Stimulated activated CD4-positive, alpha-beta T cell treated with anti-CD3 and anti-CD28 coated beads, Interleukin-12 subunit alpha, Interleukin-12 subunit beta, amount 100 ng/mL, for 48 hours (primary cell): ENCODE measurements at places on chromosomes 3 and 15.

- no peak for DNase-seq
Observed at GRCh38 chr3:188434594-188434993, 280.6 kb downstream of the LPP start.

DNA sequence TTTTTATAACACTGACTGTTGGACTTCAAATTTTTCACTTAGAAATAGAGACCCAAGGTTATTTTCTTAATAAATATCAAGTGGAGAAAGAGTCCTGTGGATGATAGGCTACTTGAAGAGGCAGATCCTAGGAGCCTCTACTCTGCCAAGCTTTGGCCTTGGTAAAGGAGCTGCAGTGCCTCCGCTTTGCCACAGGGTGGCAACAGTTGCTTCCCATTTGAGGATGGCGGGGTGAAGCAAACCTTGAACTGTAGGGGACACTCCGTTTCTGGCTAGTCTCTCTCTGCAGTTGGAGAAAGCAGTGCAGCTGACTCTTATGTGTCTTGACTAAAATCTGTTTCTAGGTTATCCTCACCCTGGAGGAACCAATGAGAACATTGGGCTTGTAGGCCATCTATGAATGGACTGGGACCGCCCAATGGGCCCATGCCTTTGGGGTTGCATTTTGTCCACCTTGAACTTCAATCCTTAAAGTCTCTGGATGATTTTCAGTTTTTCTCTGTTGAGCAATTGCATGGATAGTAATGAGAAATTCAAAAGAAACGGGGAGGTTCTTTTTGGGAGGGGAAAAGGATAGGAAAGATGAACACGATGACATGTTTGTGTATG, 9.8 kb downstream of the SCG5 start:
- peak; percentile 28 for DNase-seq

DNA sequence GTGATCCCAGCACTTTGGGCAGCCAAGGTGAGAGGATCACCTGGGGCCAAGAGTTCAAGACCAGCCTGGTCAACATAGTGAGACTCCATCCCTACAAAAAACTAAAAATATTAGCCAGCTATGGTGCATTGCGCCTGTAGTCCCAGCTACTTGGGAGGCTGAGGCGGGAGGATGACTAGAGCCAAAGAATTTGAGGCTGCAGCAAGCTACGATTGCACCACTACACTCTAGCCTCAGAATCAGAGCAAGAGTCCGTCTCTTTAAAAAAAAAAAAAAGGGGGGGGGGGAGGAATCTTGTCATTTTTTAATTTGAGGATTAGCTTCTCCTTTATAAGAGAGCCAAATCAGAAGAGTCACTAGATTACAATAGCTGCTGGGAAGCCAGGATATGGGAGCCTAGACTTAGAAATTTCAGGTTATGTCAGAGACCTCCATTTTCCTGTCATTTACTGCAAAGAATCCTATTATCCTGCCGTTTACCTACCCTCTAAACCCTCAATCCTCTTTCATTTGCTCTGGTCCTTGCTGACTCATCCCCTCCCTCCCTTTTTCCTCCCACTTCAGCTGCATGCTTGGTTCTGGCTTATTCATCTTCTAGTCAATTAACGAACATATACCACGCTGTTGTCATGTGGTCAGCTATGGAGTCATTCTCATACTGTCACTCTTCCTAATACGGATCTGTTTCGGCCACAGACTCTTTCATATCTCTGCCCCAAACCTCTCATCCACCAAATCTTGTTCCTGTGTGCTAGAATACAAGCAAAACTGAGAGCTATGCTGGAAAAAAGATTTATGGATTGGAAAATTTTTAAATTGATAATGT, 83.8 kb upstream of the PPIB start:
- DNase-seq = peak; percentile 48

DNA sequence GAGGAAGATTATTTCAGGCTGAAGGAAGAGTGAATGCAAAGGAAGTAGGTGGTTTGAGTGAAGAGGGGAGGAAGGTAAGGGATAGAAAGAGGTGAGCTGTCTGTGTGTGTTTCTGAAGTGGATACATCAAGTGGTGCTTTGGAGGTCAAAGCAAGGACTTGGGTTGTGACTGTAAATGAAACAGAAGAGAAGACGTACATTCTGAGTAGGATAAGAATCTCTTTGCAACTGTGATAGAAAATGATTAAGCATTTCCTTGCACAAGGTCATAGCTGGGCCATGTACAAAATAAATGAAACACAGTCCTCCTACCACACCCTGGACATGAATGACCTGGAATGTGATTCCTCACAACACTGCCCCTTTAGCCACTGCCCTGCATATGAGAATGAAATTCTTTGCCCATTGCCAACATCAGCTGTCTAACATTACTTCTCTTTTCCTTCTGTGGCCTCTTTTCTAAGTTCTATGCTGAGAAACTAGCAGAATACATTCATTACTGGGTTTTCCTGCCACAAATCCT, 28.3 kb upstream of the MINDY4B start:
- DNase-seq = no peak

DNA sequence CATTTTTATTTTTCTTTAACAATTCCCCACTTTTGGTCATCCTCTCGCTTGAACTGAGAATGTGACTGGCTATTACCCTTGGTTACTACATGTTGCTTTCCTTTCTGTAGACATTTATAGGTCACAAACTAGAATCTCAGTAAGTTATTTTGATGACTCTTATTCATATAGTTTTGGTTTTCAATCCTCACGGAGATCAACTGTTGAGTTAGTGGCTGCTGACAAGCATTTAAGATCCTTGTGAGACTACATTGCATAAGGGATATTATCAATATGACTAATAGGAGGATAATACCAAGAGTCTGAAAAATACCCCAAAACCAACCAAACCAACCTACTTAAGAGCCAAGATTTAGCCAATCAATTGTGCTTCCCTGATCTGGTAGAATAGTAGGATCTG, 16.3 kb downstream of the CCR3 start:
- no peak for DNase-seq

DNA sequence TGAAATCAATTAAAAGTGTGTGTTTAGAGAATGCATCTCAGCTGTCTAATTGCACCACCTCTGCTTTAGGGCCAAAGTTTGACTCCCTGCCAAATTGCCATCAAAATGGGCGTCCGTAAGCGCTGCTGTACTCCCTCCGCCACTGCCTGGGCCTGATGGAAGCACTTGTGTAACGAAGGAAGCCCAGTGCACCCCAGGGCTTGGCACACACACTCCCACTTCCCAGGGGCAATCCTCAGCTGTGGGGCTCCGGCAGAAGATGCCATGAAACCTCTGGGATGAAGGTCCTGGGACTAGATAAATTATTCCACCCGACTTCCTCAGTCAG, 137.8 kb downstream of the RORA start:
- no peak for DNase-seq

DNA sequence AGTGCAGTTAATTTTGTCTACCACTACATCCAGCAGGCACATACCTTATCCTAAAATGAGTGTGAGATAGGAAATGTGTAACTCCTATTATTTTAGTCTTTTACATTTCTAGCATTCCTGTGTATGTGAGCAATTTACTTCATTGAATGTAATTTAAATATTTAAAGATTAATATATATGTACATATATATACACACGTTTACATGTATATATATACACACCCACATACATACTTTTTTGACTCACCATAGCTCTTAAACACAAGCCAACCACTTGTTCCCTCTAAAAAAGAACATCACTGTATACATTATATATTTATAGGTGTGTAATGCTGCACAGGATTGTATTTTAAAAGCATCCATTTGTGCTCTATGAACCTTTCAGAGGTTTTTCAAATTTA, 425.6 kb upstream of the NECTIN3 start:
- no peak for DNase-seq

DNA sequence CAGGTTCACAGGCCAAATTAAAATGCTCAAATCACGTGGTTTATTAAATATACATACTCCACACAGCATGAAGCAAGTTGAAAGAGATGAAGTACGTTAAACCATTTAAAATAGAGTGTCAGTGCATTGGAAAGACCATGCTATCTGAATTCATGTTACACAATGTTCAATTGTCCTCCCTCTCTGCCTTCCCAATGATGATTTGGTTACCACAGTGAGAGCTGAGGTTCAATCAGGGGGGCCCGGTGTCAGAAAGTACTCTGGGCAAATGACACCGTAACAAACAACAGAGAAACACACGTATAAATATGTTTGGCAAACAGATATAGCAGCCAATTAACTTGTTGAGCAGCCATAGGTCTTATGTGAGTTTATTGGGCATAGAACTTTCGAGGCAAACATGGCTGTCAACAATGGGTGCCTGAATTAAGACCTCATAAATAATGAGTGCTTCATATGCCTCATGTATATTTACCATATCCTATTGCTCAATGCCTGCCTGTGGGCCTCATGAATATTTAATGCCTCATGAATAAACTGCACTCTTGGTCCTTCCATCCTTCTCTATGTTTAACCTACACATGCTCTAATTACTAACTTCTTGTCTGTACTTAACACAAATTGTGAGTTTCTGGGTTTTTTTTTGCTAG, 641.5 kb downstream of the PLOD2 start:
- DNase-seq = no peak

- peak; percentile 6 for DNase-seq
Observed at GRCh38 chr3:7876741-7877297, 624.8 kb upstream of the LMCD1 start.

DNA sequence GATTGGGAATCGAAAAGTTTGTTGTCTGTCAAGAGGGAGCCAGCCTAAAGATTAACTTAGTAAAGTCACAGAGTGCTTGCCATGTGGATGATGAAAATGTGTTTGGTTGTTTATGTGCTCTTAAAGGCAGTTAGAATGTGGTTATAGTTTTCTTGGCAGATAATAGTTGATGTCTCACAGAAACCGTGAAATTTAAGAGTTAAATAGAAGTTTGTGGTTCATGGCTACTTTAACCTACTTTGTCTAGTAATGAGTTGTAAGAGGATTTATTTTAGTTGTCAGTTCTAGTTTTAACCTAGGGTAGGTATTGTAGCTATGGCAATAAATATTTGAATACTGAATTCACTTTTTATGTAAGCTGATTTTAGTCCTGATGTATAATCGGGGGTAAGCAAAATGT, 36.4 kb upstream of the EIF3J start:
- DNase-seq = no peak

DNA sequence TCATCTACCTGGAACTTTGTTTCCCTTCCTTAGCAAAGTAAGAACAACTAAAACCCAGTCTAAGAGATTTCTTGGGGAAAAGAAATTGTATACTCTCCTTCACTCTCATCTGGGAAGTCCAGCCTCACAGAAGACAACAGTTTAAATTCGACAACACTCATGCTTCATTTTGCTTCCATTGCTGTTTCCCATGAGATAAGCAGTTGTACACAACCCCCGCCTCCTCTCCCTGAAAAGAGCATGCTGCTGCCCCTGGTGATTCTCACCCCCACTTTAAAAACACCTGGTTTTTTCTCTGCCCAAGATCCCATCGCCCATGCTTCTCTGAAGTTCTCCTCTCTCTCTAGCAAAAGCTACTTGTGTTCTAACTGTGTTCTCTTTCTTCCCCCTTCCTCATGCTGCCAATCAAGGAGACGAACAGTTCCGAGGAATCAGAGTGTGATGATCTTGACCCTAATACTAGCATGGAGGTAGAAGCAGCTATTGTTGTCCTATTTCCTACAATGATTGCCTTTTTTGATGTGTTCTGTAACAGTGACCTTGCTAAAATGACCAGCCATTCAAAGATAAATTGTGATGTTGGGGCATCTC, 51.1 kb upstream of the UMPS start:
- DNase-seq = no peak

- no peak for DNase-seq
Observed at GRCh38 chr15:47736143-47736786, 19.0 kb downstream of the SEMA6D start.

DNA sequence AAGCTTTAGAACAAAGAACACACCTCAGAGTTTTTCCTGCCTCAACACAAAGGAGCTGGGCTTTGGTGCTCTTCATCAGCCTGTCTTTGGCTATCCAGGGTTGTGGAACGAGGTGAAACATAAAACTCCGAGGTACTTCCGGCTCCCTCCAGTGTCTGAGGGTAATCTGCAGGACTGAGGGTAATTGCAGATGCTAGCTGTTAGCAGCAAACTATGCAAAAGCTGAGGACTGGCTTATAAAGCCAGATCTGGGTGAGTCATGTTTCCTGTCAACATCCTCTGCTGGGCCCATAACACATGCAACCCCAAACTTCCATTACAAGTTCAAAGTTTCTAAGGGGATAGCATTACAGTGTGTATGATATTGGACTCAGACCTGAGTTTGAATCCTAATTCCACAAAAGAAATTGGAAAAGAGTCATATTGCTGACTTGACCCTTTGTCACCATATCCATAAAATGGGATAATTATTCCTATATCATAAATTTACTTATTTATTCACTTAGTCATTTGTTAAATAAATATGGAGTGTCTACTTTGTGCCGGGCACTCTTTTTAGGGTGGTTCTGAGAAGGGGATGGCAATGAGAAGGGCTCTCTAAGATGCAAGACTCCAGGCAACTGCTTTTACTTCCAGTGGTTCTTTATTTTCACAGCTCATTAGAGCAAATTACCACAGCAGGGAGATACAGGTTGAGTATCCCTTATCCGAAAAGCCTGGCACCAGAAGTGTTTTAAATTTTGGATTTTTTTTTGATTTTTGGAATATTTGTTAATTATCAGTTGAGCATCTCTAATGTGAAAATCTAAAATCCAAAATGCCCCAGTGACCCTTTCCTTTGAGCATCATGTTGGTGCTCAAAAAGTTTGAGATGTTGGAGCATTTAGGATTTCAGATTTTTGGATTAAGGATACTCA, 9.5 kb upstream of the TRIM69 start:
- DNase-seq = no peak

DNA sequence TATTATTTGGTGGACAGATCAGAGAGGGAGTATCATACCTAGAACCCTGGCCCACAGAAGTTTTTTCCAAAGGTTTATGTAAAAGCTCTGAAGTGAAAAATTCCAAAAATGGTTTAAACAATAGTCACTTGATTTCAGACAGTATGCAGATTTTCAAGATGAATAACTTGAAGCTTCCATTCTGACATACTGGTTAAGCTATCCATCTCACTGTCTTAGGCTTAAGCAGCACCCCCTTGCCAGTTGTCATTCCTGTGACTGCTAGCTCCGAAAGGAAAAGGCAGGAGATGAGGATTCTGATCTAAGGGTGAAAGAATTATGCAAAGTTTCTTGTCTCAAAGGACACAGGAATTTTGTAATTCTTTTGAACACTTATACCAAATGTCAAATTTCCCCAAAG, 337.5 kb upstream of the THBS1 start:
- no peak for DNase-seq

DNA sequence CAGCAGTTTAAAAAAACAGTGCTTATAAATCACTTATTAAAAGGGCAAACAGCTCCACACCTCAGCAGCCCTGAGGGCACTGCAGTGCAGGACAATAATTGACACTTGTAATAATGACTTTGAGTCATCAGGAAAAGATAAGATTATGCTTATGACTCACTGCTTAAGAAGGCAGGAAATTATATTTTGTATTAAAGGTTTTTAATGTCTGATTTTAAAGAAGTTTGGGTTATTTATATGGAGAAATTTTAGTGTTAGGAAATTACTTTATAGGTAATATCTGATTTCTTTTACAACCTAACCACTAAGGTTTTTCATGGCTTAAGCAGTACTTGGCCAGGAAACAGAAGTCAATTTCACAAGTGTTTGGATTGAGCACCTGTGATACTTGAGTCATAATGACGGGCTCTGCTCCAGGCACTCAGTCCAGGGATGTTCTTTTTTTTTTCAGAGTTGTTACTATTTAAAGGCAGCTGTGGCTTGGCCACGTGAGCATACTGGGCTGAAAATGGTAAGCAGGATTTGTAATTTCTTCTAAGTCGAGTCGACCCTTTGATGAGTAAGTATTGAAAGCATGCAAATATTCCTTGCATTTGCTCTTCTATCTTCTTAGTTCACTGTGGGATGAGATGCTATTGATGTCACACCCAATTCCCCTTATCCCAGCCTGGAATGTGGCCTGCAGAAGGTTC, 21.6 kb upstream of the SLC6A20 start:
- no peak for DNase-seq
